IPS DF 19.7 (cell line): ENCODE measurements at places on chromosomes 7 and 10.

GRCh38 chr10:80462299-80462980 lies 8.3 kb downstream of the TSPAN14 start:
- no peak for DNase-seq

GRCh38 chr7:43763183-43763582 lies 4.7 kb downstream of the BLVRA start:
- DNase-seq: no peak

DNA sequence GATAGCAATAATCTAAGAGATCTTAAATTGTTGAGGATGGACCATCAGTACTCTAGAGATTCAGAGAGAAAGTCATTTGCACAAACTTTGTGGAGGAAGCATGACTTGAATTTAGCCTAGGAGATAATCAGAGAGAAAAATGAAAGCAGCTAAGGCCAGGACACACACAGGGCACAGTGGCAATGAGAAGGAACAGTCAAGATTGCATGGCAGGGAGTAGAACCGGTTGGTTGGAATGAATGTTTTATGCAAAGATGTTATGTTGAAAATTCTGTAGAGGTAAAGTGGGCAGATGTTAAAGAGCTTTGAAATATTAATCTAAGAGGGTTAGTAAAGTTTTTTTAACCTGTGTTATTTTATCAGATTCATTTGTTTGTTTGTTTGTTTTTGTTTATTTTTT lies 521.8 kb downstream of the GATA3 start:
- no peak for DNase-seq

GRCh38 chr10:77287647-77288120 lies 349.9 kb downstream of the KCNMA1 start:
- no peak for DNase-seq

GRCh38 chr7:92748495-92748894 lies 87.9 kb downstream of the CDK6 start:
- no peak for DNase-seq

- DNase-seq: peak; percentile 30
Observed at GRCh38 chr10:14812271-14812670, 25.6 kb downstream of the CDNF start.

DNA sequence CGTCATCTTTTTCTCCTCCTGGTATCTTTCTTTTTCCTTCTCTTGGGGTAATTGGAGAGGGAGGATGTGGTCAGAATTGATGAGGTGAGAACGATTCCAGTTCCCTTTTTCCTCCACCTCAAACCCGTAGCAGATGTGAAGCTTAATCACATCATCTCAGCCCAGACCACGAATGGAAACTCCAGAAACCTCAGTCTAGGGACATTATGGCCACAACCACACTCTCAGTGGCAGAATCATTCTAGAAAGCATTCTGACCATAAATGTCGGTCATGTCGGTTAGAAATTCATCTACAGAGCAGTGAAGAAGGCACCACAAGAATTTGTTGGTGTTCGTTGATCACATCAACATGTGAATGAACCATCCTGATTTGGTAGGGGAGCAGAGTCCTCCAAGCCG lies 78.7 kb downstream of the GATA3 start:
- DNase-seq: no peak

DNA sequence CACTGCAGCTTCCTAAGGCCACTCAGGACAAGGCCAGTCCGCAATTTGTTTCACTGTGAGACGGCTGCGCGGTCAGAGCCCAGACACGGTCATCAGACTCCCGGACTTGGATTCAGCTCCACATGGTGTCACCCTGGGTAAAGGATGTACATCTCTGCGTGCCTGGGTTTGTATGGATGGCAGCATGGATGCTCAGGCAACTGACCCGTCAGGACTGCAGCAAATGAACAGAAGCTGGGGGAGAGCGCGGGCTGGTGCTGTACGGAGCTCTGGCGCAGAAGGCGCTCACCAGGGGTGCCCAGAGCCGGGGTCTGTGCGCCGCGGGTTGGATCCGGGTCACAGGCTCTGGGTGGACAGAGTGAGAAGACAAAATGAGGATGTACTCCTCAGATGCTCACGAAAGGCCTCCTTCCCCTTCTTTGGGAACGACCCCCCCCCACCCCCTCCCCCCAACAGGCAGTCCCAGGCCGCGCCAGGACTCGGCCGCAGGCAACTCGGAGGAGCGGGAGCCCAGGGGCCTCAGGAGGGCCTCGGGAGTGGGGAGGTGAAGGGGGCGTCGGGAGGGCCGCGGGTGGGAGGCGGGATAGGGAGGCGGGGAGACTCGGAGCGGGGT lies 92.4 kb downstream of the CXCL12 start:
- no peak for DNase-seq

- no peak for DNase-seq
Observed at GRCh38 chr10:44975431-44976331, 2.9 kb downstream of the DEPP1 start.

DNA sequence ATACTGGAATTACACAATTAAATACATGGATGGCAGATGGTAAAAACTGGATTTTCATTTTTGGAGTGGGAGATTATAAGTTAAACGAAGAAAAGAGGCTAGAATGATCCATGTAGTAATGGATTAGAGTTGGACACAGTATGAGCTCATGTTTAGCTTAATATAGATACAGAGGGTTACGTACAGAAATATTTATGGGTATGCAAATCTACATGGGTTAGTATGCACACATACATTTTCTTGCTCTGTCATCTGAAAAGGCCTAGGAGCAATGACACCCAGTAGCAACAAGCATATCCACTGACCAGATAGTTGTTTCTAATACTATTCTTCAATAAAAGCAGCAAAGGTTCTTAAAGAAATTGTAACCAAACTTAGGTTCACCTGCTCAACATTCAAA lies 366.4 kb downstream of the SEMA3D start:
- DNase-seq: no peak

DNA sequence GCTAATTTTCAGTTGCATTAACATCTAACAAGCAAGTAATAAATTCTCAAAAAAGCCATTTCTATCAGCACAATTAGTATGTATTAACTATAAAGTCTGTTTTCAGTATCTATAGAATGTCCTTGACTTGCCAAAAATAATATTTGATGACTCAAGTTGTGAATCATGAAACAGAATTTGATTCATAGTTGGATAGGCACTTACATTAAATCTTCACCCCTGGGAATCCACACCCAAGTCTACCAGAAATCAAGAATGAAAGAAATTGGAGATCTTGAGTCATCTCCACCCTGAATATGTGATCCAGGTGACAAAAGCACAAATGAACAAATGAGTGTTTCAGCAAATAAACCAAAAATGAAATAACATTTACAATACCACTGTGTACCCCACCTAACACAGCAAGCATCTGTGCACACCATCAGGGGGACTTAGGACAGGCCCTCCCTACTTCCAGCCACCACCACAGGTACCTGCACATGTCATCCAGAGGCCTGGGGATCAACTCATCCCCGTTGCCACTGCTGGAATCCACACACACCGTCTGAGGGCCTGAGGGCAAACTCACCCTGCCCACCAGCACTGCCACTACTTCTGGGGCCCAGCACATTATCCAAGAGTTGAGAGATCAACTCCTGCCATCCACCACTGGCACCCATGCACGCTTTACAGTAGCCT lies 160.1 kb downstream of the MTERF1 start:
- DNase-seq: no peak

DNA sequence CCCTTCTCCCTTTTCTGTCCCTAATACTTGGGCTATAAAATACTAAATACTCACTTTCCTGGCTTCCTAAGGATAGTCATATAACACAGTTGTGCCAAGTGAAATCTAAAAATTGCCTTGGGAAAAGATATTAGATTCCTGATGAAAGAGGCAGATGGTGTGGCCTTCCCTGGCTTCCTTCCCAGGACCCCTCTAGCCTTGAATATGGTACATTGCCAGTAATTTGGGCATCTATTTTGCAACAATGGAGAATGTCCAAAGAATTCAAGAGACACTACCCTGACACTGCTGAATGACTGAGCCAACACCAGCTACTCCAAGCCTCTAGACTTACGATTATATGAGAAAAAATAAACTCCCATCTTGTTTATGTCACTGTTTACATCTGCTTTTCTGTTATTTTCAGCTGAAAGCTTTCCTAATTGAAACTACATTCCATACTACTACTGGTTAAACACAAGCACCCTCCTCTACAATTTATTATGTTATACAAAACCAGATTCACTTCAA lies 17.9 kb downstream of the COPG2 start:
- DNase-seq: no peak
